Uterine smooth muscle cell (primary cell): ENCODE measurements at places on chromosomes 3 and 15. TPM values are rescaled to one million over a fixed set of nuclear protein-coding genes. Genes with fewer than 3 reads are reported as not detected.

SPSB4 gene
- total RNA-seq, result not detected in 2 replicates

NPAP1 gene
- total RNA-seq, result not detected in 2 replicates

ZBTB11 gene
- 28.4 and 29.0 TPM in 2 replicates for total RNA-seq

HIGD2B gene
- total RNA-seq, result not detected in 2 replicates

GREM1 gene
- 94.3 and 684 TPM in 2 replicates for total RNA-seq

NANOGP8 gene
- not detected in 2 replicates for total RNA-seq

TPRG1 gene
- 0.87 and 1.8 TPM in 2 replicates for total RNA-seq

PARP15 gene
- under 0.01 and 0.11 TPM in 2 replicates for total RNA-seq

EPHA6 gene
- 0.22 TPM in 1 of 2 replicates, not detected in the other for total RNA-seq

SRGAP3 gene
- total RNA-seq, result 3.1 and 6.0 TPM in 2 replicates

PPM1L gene
- 0.75 and 0.77 TPM in 2 replicates for total RNA-seq

FILIP1L gene
- 15.8 and 24.0 TPM in 2 replicates for total RNA-seq

TRIM42 gene
- not detected in 2 replicates for total RNA-seq

P3H2 gene
- 14.1 and 15.7 TPM in 2 replicates for total RNA-seq
